ENCODE measurements at places on chromosomes 2 and 18.

DNA sequence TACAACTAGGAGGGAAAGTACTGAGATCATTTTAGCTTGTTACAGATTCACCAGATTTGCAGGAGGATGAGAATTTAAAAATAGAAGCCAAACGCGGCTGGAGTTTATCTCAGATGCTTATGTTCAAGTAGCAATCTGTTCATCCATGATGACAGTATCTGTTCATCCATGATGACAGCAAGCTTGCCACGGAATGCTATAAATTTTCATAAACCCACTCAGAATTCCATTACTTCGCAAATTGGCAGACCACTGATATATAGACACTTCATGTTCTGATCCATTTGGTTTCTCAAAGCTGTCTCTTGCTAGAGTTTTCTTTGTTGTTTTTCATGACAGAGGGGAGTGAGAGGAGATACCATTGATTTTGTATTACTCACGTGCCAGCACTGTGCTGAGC lies 84.2 kb downstream of the GAREM1 start:
- DNase-seq: no peak

DNA sequence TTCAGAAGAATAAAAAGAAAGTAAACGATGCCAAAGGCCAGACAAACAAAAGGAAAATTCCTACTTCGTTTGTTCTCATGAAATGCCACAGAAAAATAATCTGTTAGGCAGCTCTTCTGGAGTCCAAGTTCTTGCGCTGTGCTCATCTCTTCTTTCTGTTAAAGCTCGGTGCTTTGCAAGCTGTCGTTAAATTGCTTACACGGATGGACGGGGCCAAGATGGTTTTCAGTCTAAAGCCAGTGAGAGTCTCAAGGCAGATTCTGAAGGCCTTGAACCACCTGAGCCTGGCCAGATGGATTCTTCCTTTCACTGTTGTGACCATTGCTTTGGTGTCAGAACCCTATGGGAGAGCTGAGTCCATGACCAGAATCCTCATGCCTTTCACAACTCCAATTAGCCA lies 97.6 kb upstream of the RMDN2 start:
- no peak for DNase-seq

- DNase-seq: no peak
Measured at GRCh38 chr2:210227290-210228088, 2.2 kb upstream of the ACADL start.

- no peak for DNase-seq
Measured at GRCh38 chr18:60975420-60975819, 357.8 kb upstream of the CDH20 start.

GRCh38 chr2:8684878-8685696 lies 3.2 kb downstream of the ID2 start:
- DNase-seq: peak; percentile 17
